ENCODE measurements at places on chromosomes 12 and 14.

- DNase-seq = no peak
Observed at GRCh38 chr12:121295746-121296617, 527 bp downstream of the CAMKK2 start.

- DNase-seq = no peak
Observed at GRCh38 chr12:50351120-50352043, 45.0 kb downstream of the FAM186A start.

GRCh38 chr14:93869427-93869826, 57.7 kb upstream of the FAM181A start:
- no peak for DNase-seq

- DNase-seq = no peak
Observed at GRCh38 chr12:6154730-6155459, 30.4 kb upstream of the VWF start.

- DNase-seq = no peak
Observed at GRCh38 chr12:112206944-112207343, 81.6 kb downstream of the TRAFD1 start.

- no peak for DNase-seq
Observed at GRCh38 chr12:104197264-104197663, 18.3 kb upstream of the TXNRD1 start.

- no peak for DNase-seq
Observed at GRCh38 chr12:109010259-109010658, 10.6 kb downstream of the SVOP start.

- no peak for DNase-seq
Observed at GRCh38 chr12:130715150-130715997, 725 bp downstream of the RIMBP2 start.

DNA sequence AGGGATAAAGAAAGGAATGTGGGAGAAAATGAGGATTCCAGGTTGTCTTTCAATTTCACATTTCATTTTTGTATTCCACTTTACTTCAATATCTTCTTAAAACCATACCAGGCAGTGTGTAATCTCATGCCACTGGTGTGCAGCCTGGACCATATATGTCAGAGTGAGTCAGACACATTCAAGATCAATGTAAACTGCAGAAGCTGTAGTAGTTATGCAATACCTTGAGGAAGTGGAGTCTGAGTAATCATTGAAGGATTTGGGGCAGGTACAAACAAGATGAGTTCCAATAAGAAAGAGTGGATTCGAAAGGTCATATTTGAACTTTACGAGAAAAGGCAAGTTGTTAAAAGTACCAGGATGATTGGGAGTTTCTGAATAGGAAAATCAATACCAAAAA, 14.1 kb downstream of the PLCZ1 start:
- DNase-seq = no peak

DNA sequence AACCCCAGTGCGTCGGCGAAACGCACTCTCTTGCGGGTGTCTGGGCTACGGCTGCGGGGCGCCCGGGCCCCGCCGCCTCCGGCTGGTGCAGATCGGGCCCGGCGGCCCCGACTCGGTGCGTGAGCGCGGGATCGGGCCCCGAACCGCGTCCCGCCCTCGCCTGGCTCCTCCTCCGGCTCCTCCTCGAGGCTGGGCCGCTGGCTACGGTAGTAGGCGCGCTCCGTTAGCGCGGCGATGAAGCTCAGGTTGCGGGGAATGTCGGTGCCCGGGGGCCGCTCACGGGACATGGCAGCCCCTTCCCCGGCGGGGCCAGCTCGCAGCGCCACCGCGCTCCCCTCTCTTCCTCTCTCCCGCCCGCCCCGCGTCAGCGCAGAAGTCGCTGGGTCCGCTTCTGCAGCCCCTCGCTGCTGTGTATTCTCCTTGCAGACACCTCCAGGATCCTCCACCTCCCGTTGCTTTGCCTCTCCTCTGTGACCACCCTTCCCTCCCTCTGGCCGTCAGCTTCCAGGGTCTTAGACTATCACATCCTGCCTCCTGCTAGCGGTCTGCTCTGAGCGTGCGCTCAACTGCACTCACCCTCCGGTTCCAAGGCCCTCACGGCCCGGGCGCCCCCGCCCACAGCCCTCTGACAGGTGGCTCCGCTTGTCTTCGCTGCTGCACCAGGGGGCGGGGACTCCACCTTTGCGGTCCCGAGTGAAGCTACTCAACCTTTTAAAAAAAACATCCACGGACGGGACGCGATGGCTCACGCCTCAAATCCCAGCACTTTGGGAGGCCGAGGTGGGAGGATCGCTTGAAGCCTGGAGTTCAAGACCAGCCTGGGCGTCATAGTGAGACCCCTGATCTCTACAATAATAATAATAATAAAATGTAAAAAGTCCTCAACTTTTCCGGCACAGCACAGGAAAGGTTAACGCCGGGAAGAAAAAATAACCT, at the start of gene PPP1R3E:
PPP1R3E (minus strand) TSS at position 570 of the 936 bp plus-strand sequence; CDS start at position 287, 283 bp downstream.
- DNase-seq = peak; percentile 78

GRCh38 chr12:117129391-117129790, 30.2 kb upstream of the TESC start:
- DNase-seq = no peak

DNA sequence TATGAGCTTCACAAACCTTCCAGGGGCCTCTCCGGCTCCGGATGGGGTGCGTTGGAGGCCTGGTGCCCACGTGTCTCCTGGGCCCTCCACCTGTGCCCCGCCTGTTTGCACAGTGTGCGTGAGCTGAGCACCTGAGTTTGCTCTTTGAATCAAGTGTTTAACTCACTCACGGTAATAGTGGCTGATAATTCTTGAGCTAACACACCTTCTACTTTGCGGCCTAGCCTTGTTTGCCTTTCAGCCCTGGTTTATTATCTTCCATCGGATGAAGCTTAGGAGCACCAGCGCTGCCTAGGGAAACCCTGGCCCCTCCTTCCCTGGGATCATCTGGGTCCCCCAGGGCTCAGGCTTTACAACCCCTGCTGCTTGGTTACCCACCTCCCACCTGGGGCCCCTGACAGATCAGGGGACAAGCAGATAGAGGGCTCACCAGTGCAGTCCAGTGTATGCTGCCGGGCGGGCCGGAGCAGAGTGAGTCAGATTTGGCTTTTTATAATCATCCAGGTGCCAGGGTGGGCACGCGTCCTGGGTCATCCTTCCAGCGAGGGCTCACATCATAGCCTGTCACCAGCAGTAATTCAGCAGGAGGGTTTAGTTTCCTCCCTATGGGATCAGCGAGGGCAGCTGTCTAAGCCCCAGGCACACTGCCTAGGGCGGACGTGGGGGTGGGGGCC, 62.8 kb upstream of the RFLNA start:
- no peak for DNase-seq

DNA sequence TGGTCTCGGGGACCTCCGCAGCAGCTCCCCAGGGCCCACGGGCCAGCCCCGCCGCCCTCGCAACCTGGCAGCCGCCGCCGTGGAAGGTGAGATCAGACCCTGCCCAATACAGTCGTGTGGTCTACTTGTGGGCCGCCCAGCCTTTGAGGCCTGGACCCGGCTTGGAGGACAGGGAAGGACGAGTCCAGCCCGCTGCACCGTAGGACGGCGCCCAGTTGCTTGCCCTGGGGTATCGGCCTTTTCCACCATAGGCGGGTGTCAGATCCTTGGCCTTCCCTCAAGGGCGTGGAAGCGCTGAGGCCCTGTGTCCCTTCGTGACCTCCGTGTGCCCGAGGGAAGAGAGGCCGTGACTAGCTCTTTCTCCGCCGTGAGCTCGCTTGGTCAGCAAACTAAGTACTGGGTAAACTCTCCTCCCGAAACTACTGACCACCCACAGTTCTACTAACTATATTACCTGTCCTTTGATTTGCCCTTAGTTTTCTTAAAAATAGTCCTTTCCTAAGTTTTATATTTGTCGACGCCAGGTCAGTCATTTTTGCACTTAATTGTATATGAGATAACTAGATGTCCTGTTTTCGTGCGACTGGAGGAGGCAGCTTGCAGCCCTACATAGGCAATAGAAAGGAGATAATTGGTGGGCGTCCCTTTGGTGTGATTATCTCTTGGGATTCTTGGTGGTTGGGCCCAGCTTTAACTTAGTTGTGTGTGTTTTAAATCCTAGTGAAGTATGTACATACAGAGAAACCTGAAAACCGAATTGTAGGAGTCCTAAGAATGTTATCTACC, 757 bp downstream of the SLC25A3 start:
- peak; percentile 8 for DNase-seq

DNA sequence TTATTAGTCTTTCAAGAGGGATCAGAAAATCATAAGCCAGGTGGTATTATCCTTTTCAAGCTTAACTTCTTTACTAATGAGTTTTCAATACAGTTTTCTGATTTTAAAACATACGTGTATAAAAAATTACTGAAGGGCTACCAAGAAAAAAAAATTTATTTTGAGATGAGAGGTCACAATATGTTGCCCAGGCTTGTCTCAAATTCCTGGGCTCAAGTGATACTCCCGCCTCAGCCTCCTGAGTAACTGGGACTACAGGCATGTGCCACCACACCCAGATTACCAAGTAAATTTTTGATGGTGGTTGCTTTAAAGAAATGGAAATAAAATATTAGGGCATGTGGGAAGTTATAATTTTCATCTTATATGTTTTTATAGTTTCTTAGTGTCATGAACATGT, 26.7 kb downstream of the ST8SIA1 start:
- DNase-seq = no peak

- DNase-seq = no peak
Observed at GRCh38 chr12:7571257-7571656, 67.7 kb upstream of the CD163 start.

DNA sequence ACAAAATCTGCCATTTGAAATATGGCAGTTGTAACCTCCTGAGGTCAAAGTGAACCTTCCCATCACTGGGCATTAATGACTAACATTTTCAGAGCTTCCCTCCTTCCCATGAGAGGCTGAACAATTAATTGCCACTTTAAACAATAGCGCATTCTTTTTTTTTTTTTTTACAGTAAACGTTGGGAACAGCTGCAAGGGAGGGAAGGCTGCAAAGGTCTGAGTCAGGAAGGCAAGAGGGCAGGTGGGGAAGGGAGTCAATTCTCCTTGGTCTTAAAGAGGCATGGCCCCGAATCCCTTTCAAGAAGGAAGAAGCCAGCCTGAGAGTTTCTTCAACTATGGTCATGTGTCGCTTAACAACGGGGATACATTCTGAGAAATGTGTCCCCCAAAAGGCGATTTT, 41.0 kb upstream of the PLEKHG3 start:
- DNase-seq = no peak

DNA sequence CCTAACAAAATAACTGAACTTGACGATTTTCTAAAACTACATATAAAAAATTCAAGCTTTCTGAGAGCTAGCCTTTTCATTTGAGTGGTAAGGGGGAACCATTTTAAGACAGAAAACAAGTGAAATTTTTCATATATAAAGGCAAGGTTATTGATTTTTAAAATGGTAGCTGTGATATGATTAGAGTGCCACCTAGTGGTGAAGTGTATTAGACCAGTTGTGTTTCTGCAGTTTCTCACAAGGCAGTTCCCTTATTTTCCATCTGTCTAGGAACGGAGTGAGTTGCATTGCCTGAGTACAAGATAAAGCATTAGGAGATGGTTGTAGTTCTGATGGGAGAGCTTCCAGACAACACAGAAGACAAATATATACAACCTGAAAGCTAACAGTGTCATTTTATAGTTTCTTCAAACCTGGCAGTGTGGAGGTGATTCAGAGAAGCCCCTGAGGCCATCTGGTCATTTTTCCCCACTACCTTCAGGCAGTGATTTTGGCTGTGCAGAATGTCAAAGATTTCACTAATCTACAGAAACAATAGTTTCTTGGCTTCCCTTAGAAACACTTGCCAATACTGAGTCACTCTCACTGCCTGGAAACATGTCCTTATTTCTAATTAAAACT, 180.8 kb downstream of the C12orf50 start:
- no peak for DNase-seq

DNA sequence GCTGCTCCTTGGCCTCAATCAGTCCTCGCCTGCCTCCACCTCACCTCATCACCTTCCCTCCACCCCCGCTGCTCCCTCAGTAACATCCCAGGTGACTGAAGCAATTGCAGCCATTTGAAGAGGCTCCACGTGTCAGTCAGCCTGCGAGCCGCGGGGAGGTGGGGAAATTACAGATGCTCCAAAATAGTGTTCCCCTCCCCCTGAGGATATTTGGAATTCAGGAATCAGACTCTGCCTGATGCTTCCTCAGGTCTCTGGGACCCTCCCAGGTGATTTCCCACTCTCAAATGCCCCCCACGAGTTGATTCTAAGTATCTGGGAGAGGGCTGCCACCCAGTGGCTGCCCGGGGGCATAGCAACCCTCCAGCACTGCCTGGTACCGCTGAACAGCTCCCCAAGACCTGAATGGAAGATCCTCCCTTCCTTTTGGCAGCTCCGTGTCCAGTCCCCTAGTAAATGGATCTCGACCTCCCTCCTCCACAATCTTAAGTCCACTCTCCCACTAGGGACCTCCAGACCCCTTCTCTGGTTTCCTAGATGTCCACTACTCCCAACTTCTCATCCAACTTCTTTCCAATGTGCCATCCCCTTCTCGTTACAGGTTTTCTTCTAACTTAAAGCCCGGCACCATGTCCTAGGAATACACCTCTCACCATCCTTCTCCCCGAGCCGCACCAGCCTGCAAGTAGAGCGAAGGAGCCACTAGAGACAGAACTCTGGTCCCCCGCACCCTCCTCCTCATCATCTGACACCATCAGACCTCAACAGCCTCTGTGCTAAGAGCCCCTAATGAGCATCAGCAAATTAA, 1.4 kb upstream of the ASIC1 start:
- peak; percentile 56 for DNase-seq

GRCh38 chr12:93682846-93683261, 5.7 kb downstream of the CRADD start:
- no peak for DNase-seq

DNA sequence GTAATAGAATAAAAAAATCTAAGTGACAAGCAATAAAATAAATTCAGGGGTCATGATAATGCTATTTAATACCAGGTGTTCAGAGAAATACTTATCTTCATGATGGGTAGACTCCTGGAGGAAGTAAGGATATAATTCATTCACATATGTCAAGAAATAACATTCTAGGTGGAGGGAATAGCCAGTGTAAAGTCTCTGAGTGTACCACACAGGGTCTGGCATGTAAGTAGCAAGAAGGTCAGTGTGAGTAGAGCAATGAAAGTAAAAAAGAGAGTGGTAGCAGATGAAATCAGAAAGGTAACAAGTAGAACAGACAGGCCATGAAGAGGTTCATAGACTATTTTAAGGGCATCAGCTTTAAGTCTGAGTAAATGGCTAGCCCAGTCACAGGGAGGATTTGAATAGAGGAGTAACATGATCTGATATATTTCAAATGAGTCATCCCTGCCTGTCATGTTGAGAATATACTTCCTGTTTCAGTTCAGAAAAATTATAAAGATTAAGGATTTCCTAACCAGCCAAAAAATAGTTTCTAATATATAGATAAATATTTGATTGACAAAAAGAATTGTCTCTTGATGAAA, 519.9 kb downstream of the C12orf50 start:
- DNase-seq = no peak
